ENCODE measurements at places on chromosomes 3 and 15. TPM values are rescaled to one million over a fixed set of nuclear protein-coding genes. Genes with fewer than 3 reads are reported as not detected.

The OSBPL10 gene
- 29.9 TPM for polyA plus RNA-seq

- DNase-seq, result no peak
These were observed 2.2 kb downstream of the USP3 start for GRCh38 chr15:63506537-63507035.

The LHFPL4 gene
- 0.06 TPM for polyA plus RNA-seq

The PPARG gene
- 4.1 TPM for polyA plus RNA-seq

- DNase-seq, result no peak
These were observed 66.2 kb upstream of the CGNL1 start for GRCh38 chr15:57309856-57310760.

The FBXO45 gene
- 14.7 TPM for polyA plus RNA-seq

The BDH1 gene
- polyA plus RNA-seq, result 17.9 TPM

The CEMIP gene
- 13.9 TPM for polyA plus RNA-seq

DNA sequence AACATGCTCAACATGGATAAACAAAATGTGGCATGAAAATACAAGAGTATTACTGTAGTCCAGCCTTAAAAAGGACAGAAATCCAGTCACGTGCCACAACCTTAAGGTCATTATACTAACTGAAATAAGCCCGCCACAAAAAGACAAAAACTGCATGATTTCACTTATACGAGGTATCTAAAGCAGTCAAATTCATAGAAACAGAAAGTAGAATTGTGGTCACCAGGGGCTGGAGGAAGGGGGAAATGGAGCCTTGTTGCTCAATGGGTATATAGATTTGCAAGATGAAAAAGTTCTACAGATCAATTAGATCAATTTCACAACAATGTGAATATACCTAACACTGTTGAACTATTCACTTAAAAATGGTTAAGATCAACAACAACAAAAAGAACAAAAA, 7.4 kb downstream of the GLB1 start:
- no peak for DNase-seq

GRCh38 chr3:43923104-43923882, 232.6 kb downstream of the ABHD5 start:
- DNase-seq, result no peak

Data from left lung (tissue), 14 donors.